Cerebellar cortex (tissue), 1 donor: ENCODE measurements at places on chromosomes 1 and 21.

DNA sequence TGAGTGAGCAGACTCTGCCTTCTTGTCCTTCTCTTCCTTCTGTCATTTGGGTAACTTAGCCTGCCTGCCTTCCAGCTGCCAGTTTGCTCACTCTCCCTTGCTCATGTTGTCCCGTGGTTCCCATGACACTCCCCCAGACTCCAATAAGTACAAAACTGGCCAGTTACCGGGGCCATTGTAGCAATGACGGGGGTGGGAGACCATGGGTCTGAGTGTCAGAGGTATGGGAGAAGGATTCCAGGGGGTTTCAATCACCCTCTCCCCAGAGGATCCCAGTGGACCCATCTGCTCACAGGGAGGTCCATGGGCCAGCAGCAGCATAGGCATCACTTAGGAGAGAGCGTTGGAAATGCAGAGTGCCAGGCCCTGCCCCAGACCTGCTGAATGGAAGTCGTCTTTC, 51.3 kb downstream of the CAPN9 start:
- no peak for DNase-seq

DNA sequence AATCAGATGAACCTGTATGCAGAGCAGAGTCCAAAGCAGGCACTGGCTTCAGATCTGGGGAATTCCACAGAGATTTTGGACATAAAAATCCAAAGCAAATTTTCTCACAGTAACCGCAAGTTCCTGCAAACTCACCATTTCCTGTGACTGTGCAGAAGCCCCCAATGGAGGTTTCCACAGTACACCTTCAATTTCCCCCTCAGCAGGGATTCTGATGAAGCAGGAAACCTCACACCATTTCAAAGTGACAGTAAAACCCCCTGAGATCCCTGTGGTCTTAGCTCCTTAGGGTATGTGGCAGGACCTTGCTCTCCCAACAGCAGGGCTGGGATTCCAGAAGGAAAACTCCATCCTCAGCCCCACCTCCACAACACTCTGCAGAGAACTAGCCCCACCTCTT, 6.0 kb upstream of the TGFBR3 start:
- no peak for DNase-seq

DNA sequence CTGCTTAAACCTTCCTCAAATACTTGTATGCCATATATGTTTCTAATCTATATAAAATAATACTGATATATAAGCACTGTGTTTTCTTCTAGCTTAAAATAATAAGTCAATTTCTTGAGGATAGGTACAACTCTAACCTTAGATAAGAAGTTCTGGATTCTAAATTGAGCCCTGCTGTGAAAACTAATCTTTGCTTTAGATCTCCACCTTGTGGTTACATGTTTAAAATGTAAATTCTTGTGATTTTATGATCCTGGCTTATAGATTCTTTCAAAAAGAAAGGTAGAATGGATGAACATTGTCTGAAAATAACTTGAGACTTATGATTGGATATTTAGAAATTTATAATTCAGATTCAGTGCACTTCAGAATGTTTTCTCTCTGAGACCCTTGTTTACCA, 38.9 kb upstream of the HMCN1 start:
- DNase-seq, result no peak

DNA sequence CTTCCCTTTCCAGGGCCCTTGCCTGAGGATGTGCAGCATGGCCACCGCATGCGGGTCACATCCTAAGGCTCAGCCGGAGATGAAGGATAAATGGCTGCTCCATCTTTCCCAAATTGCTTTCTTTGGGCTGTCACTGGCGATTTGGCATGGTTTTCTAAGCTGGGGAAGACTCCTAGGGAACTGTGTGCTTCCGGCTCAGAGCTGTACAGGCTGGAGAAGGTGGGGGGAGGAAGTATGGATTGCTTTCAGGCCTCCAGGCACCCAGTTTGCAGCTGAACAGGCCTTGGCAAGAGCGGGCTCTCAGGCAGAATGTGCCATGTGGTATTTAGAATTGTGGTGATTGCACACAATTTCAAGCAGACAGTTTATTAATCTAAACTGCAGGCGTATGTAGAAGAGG, 48.9 kb downstream of the TMEM53 start:
- DNase-seq, result no peak

- DNase-seq, result no peak
Measured at GRCh38 chr1:11714831-11715575, 20.9 kb upstream of the AGTRAP start.

- peak; percentile 83 for DNase-seq
Measured at GRCh38 chr1:54390655-54391054, 15.5 kb downstream of the SSBP3 start.

DNA sequence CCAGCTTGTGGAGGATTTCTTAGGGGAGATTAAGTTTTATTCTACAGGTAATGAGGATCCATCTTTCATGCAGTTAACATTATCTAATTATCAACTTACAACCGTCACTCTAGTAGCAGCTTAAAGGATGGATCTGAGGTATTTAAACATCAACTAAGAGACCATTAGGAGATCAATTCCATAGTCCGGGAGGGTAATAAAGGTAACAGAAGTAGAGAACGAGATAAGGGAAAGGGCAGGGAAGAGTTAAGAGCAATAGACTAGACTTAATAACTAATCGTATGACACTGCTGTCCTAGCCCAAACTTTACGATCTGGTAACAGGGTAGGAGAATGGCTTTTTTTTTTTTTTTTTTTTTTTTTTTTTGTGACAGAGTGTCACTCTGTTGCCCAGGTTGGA, 19.5 kb upstream of the CCDC17 start:
- no peak for DNase-seq

GRCh38 chr1:200139661-200140250, 112.2 kb downstream of the NR5A2 start:
- peak; percentile 31 for DNase-seq

DNA sequence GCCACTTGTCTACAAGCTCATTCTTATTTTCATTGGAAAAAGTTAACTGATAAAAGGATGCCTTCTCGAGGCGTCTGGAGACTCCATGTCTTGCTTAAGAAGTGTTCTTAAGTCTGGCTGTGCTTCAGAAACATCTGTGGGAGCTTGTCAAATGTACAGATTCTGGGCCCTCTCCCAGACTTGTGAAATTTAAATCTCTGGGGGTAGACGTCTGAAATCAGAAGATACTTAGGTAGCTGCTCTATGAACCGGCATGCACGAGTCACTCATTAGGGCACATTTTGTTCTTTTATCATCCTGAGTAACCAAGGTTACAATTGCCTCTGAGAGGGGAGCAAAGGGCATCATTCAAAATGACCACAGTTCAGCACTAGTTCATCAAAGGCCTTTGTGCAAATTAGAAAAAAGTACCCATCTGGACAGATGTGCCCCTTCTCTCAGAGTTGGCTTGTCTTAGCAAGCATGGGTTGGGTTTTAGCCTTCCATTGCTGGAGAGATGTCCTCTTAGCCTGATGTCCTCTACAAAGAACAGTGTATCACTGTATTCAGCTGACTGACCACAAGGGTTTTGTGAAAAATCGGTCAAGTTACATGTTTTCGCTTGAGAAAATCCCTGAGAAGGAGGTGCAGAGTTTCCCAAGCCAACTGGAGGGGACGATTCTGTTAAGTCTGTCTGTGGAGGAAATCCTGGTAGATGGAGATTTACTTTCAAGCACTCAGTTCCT, 156.9 kb downstream of the ASTN1 start:
- no peak for DNase-seq

DNA sequence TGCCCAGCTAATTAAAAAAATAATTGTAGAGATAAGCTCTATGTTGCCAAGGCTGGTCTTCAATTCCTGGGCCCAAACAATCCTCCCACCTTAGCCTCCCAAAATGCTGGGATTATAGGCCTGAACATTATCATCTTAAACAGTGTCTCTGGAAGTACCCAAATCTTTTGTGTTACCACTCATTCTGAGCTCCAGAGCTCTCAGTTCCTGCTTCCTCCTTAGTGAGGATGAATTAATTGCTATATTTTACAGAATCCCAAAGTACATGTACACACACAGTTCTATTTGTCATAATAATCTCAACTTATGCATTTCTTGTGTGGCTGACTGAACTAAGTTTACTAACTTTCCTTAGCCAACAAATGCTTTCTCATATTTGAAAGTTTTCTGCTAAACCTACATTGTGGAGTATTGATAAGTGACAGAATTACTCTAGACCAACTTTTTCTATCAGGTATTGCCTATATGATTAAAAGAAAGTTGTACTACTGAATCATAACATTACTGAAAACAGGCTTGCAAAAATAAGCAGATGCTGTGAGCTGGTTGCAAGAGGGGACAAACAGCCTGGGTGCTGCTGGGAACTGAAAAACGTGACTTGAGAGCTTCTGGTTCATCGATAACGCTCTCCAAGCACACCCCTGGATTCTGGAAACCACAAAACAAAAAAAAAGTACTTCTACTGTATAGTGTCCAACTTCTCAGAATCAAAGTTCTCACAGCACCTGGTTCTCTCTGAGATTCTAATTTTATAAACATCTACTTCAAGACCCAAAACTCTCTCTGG, 15.3 kb downstream of the VAV3 start:
- no peak for DNase-seq

DNA sequence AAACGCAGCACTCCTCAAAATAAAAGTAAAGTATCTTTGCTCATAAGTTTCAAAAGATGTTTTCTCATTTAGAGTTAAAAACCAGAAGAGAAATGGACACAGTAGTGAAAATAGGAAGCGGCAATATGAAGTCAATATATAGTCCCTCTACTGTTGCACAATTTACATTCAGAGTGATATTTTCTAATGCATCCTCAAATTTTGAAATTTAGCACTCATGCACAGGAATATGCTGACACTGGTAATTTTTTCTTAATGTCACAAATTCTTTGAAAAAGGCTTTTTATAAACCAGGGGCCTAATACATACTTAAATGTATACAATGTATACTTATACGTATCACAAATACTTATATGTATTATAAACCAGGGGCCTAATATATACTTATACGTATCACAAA, 19.5 kb downstream of the ST7L start:
- no peak for DNase-seq

- DNase-seq, result no peak
Measured at GRCh38 chr1:65112811-65113210, 35.2 kb upstream of the AK4 start.
